ENCODE measurements at places on chromosomes 6 and 20.

DNA sequence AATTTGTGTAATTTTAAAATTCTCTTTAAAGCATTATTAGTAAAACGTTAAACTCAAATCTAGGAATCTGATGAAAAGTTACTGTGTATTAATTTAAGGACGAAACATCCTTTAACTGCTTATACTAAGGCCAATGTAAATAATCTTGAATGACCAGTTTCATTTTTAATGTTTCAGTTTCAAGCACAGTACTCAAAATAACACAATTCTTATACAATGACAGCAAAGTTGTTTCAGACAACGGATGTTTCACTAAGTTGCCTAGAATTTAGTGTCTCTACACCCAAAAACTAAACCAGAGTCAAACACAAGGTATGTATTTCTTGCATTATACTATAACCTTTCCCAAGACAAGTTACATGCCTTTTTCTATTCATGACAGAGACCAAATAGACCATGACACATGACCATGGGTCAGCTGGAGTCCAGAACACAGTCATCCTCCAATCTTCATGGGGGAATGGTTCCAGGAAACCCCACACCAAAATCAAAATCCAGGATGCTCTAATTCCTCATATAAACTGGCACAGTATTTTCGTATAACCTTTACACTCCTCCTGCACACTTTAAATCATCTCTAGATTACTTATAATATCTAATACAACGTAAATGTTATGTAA is 7.7 kb downstream of the PHIP start:
- no peak for DNase-seq

DNA sequence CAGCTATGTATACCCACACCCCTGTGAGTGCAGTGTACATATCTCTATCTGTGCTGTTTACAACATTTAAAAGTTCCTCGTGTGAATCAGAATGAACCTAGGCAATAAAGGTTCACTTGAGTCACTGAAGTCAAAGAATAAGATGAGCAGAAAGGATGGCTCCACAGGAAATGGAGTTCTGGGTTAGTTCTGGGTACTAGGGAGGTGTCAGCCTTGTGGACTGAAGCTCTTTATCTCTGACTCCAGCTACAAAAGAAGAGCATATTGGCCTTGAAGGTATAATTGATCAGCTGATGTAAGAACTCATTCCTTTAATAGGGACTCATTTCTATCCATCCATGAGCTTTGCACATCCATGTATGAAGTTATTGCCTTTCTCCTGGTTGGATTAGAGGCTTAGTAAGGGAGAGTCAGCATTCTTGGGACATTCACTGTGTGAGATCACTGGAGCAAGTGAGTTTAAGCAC is 73.9 kb upstream of the BACH2 start:
- no peak for DNase-seq

DNA sequence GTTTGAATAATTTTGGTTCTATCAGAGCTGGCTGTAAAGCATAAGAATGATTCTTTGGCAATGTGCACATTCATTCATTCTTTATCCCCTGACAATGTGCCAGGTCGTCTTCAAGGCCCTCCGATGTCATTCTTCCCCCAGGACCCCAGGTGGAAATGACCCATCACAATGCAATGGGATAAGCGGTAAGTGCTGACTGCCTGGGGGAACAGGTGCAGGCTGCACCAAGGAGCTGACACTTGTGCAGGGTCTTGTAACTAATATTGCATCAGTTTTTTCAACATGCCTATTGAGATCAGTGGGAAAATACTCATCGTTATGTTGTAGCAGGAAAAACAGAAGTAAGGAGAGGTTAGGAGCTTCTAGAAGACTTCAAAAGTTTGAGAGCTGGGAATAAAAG is 105.6 kb downstream of the FOXC1 start:
- DNase-seq, result no peak

- peak; percentile 19 for DNase-seq
These were observed 264.3 kb upstream of the PLN start for GRCh38 chr6:118283766-118284165.

- DNase-seq, result no peak
These were observed 78.3 kb downstream of the ME1 start for GRCh38 chr6:83352424-83353061.

GRCh38 chr6:53796451-53796780 is 1.6 kb downstream of the LRRC1 start:
- no peak for DNase-seq

GRCh38 chr6:122154155-122154554 is 245.3 kb upstream of the HSF2 start:
- DNase-seq, result no peak

GRCh38 chr6:36335465-36336207 is 1.1 kb downstream of the BNIP5 start:
- DNase-seq, result no peak

DNA sequence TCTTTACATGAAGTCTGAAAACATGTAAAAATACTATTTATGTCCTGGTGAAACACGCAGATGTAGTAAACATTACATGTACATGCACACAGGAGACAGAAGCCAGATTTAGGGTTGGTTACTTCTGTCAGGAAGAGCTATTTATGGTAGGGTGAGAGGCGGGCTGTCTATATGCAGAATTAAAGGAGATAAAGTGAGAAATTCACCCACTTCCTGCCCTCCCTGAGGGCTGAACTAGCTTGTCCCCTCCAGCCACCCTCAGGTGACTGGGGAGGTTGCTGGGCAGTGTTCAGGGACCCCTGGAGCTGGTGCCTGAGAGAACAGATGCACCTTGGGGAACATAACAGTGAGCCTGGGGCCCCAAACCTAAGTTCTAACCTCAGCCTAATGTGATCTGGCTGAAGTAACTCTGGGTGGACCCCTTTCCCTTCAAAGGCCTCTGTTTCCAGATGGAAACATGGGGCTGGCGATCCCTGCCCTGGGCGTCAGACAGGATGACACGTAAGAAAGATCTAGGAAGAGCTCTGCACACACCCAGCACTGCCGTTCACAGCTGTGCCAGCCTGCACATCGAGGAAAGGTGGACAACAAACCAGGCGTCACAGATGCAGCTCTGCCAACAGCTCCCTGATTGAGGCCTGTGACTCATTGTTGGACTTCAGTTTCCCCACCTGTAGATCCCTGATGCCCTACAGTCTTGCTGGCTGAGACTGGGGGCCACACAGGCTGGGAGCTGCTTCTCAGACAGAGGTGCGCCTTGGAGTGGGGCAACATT is 1.3 kb downstream of the PI16 start:
- no peak for DNase-seq

- DNase-seq, result peak; percentile 49
These were observed 39.4 kb upstream of the RFPL4B start for GRCh38 chr6:112307707-112308106.

GRCh38 chr6:155247618-155248007 is 16.2 kb upstream of the CLDN20 start:
- DNase-seq, result no peak

- DNase-seq, result no peak
These were observed 2.3 kb upstream of the PRIM2 start for GRCh38 chr6:57315111-57315510.

- no peak for DNase-seq
These were observed 887 bp downstream of the TSPYL1 start for GRCh38 chr6:116278854-116279231.

- DNase-seq, result no peak
These were observed 46.2 kb upstream of the SDHAF4 start for GRCh38 chr6:70520575-70520974.

DNA sequence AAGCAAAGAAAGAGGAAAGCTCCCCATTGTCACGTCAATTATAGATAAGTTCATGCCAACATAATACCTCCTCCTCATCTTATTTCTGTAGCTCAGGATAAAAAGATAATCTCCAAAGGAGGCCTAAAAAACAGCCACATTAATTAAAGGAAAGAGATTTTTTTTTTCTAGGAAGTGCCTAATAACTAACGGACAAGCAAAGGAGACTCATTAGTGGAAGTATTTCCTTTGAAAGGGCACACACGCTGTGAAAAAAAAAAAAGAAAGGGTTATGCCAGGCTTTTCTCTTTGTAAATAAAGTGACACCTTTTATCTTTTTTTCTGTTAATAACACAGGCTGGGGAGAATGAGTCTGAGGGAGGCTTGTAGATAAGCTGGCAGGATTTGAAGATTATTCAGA is 55.7 kb downstream of the PCSK2 start:
- no peak for DNase-seq

DNA sequence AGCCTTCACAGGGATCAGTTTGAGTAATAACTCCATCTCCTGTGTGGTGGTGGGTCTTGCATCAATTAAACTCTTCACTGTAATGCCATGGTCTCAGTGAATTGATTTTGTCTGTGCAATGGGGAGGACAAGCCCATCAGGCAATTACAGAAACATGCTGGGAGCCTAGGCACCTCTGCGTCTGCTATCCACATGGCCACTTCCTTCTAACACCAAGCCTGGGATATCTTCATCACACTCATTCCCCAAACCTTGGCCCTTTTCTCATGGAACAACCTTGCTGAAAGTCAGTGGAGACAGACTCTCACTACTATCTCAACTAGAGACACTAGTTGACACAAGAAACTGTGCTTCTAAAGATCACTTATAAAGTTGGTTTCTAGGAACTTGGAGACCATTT is 210.1 kb upstream of the SHLD1 start:
- no peak for DNase-seq

DNA sequence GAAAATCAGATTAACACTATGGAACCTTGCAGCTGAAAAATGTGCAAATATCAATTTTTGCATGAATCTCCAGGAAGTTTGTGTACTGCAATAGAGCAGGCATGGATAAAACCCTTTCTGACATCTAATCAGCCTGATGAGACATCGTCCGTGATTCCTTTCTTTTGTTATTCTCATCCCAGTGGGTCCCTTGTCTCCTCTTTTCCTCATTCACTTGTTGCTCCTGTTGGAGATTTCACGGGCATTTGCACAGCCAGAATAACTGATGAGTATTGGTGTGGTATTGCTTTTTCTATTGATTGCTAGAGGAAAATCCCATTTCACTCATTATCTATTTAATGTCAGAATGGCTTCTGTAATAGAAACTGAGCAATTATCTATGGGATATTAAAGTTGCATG is 39.9 kb downstream of the SCGN start:
- DNase-seq, result no peak

DNA sequence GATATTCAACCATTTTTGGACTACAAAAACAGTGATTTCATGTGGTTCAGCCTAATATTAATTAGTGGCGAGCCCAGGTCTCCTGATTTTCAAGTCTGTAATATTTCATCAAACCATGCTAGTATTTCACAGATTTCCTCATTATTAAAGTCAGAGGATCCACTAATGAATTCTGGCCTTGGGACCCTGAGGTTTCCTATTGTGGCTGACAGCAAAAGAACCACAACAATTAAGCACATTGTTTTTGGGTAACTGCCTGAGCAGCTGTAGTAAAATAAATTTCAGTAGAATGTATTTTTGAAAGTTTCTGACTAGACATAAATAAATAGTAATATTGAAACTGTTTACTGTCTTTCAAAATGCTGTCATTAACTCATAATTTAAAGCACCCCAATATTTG is 630.7 kb upstream of the MMS22L start:
- DNase-seq, result no peak

DNA sequence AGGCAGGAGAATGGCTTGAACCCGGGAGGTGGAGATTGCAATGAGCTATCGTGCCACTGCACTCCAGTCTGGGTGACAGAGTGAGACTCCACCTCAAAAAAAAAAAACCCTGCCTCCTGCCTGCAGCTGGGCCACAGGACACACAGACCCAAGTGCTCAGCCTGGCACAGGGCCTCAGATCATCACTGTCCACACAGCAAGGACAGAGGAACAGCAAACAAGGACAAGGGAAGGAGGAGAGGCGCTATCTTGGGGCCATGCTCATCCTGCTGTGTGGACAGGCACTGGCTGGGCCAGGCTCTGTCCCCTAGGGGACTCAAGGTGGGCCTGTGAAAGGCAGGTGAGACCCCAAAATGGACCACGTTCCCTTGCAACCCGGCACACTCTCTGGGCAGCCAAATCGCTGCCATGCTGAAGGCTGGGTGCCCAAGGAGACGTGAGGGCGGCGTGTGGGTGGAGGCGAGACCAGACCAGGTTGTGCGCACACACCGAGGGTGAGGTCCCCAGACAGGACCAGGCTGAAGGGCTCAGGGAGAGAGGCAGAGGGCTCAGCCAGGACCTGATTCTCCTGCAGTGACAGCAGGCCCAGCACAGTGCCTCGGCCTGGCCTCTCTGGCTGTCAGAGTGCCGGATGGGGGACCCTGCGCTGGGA is 9.1 kb downstream of the UCKL1 start:
- no peak for DNase-seq

DNA sequence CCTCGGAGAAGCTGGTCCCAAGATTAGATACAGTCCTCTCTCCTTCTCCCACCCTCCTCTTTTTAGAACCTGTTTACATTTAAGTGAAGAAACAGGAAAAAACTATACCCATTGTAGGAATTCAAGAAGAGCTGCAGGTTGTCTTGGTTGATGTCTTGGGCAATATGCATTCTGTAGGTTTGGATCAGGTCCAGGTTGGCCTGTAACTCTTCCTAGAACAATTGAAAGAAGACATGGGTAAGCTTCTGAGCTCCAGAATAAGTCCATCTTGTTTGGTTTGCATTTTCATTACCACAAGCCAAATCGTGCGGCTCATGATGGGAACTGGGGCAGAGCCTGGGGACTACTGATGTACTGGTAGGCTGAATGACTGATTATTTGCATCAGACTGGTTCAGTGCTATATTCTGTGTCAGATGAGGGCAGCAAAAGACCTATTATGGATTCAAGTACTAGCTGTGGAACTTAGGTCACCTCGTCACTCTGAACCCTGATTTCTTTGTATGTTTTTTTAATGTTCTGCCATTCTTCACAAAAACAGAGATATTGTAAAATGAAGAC is 20.3 kb upstream of the SLA2 start:
- no peak for DNase-seq

DNA sequence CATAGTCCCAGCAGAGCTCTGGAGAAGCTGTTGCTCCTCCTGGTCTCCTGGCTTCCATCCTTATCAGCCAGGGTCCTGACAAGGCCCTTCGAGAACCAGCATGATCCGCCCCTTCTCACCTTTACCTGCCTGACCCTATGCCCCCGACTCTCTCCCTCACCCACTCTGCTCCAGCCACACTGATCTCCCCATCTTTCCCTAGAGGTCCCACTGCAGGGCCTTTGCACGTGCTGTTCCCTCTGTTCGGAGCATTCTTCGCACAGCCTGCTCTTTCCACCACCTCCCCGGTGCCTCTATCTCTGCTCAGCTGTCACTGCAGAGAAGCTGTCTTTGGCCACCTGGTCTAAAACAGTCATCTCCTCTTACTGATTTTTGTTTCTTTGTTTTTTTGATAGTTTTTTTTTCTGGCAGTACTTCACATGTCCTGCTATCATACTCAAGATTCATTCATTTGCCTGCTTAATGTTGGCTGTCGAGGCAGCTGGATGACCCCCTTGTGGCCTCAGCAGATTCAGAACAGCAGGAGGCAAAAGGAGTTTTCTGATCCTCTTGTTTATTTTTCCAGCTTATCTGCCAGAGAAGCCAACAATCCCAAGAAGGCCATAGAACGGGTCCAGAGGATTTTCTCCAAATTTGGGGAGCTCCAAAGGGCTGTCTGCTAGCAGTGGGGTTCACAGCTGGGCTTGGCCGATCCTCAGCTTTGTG is 1.6 kb upstream of the PTGIS start:
- no peak for DNase-seq

- no peak for DNase-seq
These were observed 191.7 kb upstream of the BTBD3 start for GRCh38 chr20:11726026-11726425.

Data from right kidney (tissue), 9 donors.